ENCODE measurements at places on chromosomes 1 and 21. TPM values are rescaled to one million over a fixed set of nuclear protein-coding genes. Genes with fewer than 3 reads are reported as not detected.

Gene PLA2G2C
- 0.58 TPM for total RNA-seq

Gene S100A14
- not detected for total RNA-seq

Gene NKAIN1
- not detected for total RNA-seq

Gene ATAD3C
- 1.9 TPM for total RNA-seq

Gene ELAVL4
- not detected for total RNA-seq

DNA sequence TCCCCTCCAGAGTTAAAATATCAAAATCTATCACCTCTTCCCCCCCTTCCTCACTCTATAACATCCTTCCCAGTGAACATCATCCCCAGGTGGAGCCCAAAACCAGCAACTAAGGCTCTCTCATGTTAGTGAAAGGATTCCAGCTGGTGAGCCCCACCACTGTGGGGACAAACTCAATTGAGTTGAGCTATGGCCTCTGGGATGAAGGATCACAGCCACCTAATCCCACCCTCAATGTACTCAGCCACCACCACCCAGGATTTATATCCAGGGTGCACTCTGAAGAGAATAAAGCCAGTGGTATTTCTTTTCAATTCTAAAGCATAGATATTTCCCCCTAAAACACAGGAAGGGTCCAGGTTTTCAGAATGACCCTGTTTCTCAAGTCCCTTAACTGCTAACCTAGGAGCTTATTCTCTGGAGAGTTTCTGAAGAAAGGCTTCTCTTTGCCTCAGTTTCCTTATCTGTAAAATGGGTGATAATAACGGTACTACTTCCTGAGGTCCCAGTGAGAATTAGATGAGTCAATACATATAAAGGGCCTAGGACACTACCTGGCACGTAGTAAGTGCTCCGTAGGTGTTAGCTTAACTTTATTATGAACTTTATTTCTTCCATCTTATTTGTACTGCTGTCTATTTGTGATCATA, 15.6 kb upstream of the BOLA1 start:
- DNase-seq: no peak

GRCh38 chr1:153549741-153550397, 811 bp upstream of the S100A3 start:
- DNase-seq: no peak

DNA sequence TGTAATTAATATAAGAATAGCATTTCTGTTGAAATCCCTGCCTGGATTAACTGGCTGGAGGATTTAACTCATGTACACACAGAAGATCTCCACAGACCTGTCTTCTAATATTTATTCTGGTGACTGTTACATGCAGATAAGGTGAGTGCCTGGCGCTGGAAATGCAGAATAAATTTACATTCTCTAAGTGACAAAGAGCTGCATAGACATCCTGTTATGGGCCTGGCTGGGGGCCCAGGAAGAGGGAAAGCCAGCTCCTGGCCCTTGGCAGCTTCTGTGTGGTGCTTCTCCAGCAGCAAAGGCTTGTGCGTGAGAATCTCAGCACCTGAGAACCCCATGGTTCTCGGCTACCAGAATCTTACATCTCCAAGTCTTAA, 446.6 kb downstream of the PTPRU start:
- DNase-seq: no peak

DNA sequence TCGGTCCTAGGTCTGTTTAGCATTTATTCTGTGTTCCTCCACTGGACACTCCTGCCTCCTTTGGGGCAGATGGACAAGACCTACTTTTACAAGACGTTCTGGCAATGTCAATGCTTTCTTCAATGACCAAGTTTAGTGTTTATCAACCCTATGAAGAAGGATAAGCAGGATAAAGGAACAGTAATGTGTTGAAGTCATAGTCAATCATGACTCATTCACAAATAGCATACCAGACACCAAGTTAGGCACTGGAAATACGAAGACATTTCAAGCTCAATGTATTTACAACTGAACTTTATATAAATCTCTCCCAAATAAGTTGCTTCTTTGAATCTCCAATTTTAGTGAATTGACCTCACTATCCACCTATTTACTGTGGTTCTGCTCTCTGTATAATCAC, 4.8 kb upstream of the SLC35D1 start:
- no peak for DNase-seq

DNA sequence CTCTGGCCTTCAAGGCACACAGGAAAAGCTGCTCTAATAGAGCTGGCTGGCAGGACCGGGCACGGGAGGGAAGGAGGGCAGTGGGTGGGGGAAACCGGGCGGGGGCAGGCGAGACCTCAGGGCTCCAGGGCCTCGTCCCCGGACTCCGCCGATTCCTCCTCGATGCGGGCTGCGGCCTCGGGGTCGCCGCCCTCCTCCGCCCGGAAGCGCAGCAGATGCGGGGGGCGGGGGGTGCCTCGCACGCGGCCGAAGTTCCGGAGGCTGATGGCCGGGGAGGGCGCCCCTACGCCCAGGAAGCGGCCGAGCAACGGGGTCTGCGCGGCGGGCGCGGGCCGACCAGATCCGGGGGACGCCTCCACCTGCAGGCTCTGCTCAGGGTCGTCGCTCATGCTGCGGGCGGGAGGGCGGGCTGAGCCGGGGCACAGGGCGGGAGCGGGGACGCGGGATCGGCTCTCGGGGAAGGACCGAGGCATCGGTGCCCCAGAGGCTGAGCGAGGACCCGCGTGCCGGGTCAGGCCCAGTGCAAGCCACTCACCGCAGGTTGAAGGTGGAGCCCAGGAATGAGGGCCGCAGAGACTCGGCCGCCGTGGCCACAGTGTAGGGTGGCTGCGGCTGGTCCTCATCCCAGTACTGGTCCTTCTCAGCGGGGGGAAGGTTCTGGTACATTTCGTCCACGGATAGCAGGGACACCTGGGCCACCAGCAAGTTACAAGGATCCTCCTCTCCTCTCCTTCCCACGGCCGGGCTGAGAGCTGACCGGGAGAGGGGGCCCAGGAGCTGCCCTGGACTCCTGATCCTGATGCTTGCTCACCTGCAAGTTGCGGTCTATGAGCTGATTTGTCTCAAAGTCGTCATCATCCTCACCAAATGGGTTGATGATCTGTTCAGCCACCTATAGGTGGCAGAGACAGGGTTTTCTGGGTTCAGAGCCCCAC, 3.6 kb downstream of the BEST4 start:
- no peak for DNase-seq

DNA sequence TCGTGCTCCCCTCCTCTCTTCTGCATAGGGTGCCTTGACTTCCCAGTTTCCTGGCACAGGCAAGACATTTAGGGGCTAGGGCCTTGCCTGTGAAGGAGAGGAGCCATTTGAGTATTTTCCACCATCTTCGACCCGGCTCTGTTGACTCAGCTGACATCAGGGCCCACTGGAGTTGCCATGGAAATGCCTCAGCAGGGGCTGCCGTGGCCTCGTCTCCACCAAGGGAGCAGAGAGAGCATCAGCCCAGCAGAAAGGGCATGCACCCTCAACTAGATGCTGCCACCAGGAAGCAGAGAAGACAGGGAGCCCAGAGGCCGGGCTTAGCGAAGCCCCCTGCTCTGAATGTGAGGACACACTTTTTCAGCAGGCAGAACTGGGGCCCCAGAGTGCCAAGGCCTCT, 101.9 kb upstream of the ACTL8 start:
- no peak for DNase-seq

- no peak for DNase-seq
Measured at GRCh38 chr1:185719021-185719420, 15.2 kb upstream of the HMCN1 start.

DNA sequence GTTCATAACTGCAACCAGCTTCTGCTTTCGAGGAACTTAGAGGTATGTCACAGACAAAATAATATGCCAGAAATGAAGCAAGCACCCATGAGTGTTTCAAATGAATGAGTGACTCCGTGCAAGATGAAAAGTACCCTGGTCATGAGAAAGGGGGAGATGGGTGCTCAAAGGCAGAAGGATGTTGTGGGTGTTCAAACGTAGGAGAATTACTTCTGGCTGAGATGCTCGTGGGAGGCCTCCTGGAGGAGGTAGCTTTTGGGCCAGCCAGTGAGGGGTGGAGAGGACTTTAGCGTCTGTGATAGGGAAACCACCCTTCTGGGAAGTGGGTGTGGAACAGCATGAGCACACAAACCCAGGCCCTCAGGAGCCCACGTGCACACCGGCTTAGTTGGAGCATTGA, 113.8 kb downstream of the SYF2 start:
- DNase-seq: no peak

DNA sequence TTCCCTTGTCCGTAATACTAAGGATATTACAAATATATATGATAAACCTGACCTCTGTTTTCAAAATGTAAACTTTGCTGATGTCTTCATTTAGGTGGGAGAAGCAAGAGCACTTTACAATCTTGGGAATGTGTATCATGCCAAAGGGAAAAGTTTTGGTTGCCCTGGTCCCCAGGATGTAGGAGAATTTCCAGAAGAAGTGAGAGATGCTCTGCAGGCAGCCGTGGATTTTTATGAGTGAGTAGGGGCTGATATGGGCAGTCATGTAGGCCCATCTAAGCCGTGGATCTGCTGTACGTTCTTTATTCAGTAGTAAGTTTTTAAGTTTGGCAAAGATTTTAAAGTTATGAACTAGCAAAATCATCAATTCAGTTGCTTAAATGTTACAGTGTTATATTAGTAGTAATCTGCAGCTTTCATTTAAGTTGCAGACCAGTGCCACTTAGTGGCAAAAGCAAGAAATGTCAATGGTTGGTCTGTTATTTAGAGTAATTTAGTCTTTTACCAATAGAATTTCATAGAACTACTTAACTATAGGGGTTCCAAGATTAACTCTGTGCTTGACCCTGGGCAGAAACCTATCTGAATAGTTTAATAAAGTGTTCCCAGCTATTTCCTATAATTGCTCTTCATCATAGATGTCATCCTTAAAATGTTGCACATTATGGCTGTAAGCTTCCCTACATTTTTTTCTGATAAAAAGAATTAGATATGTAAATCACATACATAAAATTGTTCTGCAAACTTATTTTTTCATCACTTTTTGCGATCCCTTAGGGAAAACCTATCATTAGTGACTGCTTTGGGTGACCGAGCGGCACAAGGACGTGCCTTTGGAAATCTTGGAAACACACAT, 21.3 kb downstream of the GPSM2 start:
- no peak for DNase-seq

Data from activated naive CD4-positive, alpha-beta T cell treated with anti-CD3 and anti-CD28 coated beads, Interleukin-2, amount 50 U/mL, for 72 hours (primary cell).